ENCODE measurements at places on chromosomes 3 and 15. TPM values are rescaled to one million over a fixed set of nuclear protein-coding genes. Genes with fewer than 3 reads are reported as not detected.

- no peaks in the 10 kb centered on the region for H3K36me3 ChIP-seq
- no peaks in the 10 kb centered on the region for H3K27me3 ChIP-seq
- H3K27ac ChIP-seq: no peak overlapping the region
- DNase-seq: no peak
- no peak overlapping the region for H3K4me3 ChIP-seq
- no peaks in the 10 kb centered on the region for H3K4me1 ChIP-seq
These were observed 725.9 kb downstream of the TUSC7 start for GRCh38 chr3:117435506-117435905.

DNA sequence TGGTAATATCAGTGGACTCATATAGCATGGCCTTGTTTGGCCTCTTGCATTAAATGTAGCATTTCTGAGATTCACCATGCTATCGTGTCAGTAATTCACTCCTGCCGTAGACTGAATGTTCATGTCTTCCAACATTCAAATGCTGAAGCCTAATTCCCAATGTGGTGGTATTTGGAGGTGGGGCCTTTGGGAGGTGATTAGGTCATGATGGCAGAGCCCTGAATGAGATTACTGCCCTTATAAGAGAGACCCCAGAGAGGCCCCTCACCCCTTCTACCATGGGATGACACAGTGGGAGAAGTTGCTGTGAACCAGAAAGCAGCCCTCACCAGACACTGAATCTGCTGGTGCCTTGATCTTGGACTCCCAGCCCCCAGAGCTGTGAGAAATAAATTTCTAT, 241.4 kb downstream of the VPS13C start:
- H3K36me3 ChIP-seq: no peaks in the 10 kb centered on the region
- peak; percentile 54 for DNase-seq
- H3K4me3 ChIP-seq: no peak overlapping the region
- H3K27ac ChIP-seq: no peak overlapping the region
- no peaks in the 10 kb centered on the region for H3K27me3 ChIP-seq

The ERICH6 gene
- total RNA-seq: not detected

DNA sequence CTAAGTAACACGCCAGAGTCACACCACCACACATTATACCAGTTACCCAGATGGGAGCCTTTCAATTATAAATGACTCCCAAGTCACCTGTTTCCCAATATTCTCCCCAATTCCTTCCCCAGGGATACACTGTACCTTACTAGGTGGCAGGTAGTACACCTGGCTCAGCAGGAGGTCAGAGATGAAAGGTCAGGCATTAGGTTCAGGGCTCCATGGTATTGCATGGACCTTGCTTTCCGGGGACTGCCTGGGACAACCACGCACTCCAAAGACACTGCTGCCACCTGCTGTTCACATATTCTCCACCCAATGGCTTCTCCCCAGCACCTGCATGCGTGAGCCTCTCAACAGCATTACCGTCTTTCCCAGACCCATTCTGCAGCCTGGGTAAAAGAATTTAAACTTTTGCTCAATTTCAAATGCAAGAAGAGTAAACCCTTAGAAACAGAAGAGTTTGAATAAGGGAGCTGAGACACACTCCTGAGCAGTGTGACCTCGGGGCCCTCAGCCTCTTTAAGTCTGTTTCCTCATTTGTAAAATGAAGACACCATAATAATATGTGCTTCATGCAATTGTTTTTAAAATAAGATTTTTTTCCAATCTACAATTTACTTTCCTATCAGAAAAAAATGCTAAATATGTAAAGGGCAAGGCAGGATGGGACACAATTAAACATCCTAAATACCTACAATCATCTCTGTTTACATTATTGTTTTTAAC, 28.0 kb upstream of the LACTB start:
- no peak for DNase-seq
- H3K27me3 ChIP-seq: no peaks in the 10 kb centered on the region
- H3K4me1 ChIP-seq: no peaks in the 10 kb centered on the region
- no peak overlapping the region for H3K4me3 ChIP-seq
- H3K36me3 ChIP-seq: no peaks in the 10 kb centered on the region
- no peak overlapping the region for H3K27ac ChIP-seq

The TRIM42 gene
- not detected for total RNA-seq

DNA sequence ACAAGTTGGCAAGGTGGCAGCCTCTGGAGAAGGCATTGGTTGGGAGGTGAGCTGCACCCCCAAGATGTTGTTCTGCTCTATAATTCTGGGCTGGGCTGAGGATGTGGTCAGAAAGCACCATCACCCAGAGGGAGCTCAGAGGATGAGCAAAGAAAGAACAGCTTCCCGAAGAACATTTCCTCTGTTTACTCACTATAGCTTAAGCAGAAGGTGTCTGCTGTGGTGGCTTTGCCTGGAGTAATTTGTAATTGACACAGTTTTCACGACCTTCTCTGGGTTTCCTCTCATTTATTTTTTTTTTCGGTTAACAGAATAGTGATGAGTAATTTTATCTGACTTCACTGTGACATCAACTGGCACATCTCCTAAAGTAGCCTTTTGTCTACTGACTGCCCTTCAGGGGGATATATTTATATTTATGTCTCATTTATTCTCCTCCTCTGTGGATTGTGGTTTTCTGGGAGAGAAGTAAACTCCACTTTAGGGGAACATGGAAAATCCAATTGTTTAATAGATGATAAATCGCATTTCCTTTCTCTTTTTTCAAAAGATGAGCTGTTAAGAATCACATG, 49.5 kb upstream of the ABHD17C start:
- H3K4me3 ChIP-seq: no peak overlapping the region
- H3K36me3 ChIP-seq: no peaks in the 10 kb centered on the region
- H3K27me3 ChIP-seq: no peaks in the 10 kb centered on the region
- no peak for DNase-seq

DNA sequence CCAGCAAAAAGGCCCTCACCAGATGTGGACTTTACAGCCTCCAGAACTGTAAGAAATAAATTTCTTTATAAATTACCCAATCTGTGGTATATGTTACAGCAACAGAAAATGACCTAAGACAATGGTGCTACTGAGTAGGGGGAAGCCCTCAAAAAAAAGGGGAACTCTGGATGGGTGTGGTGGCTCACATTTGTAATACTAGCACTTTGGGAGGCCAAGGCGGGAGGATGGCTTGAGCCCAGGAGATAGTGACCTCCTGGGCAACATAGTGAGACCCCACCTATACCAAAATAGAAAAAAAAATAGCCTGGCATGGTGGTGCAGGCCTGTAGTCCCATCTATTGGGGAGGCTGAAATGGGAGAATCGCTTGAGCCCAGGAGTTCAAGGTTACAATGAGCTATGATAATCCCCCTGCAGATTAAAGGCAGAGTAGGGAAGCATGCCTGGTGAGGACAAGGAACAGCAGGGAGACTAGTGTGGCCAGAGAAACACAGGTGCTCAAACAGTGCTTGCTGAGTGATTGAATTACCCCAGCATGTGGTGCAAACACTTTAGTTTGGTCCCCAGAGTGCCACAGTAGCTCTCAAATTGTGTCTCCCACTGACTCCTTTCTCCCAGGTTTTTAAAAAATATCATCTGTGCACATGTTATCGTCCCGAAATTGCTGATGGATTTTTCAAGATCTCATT, 13.9 kb upstream of the USP3 start:
- H3K36me3 ChIP-seq: no peaks in the 10 kb centered on the region
- H3K27ac ChIP-seq: no peak overlapping the region
- DNase-seq: peak; percentile 54
- no peak overlapping the region for H3K4me3 ChIP-seq
- H3K27me3 ChIP-seq: no peaks in the 10 kb centered on the region

GRCh38 chr3:188558343-188559071, 404.6 kb downstream of the LPP start:
- H3K4me1 ChIP-seq: peaks cover 9% of the 10 kb centered on the region
- no peak overlapping the region for H3K27ac ChIP-seq
- no peak for DNase-seq
- H3K4me3 ChIP-seq: no peak overlapping the region
- no peaks in the 10 kb centered on the region for H3K27me3 ChIP-seq
- no peaks in the 10 kb centered on the region for H3K36me3 ChIP-seq

The MINAR1 gene
- 0.74 TPM for total RNA-seq

GRCh38 chr3:129121016-129121791, 400 bp downstream of the RAB43 start:
- H3K4me3 ChIP-seq: peak overlapping the region; percentile 68
- no peaks in the 10 kb centered on the region for H3K27me3 ChIP-seq

DNA sequence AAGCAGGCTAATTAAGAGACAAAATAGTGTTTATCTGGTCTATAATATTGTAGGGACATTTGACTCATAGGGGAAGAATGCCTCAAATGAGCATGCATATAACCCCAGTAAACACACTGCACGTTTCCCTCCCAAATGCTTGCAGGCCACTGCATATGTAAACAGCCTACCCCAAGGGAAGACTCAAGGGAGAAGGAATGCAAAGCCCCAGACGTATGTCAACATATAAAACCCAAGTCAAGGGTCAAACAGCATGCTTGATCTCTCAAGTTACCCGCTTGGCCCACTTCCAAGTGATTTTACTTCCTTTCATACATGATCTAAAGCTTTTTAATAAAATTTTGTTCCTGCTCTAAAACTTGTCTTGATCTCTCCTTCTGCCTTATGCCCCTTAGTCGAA, 1090.0 kb downstream of the OTOL1 start:
- H3K36me3 ChIP-seq: no peaks in the 10 kb centered on the region
- no peak overlapping the region for H3K4me3 ChIP-seq
- no peaks in the 10 kb centered on the region for H3K4me1 ChIP-seq
- H3K27me3 ChIP-seq: no peaks in the 10 kb centered on the region

GRCh38 chr15:84016371-84016770, 219.2 kb upstream of the GOLGA6L4 start:
- H3K27me3 ChIP-seq: no peaks in the 10 kb centered on the region
- H3K36me3 ChIP-seq: no peaks in the 10 kb centered on the region
- no peak overlapping the region for H3K27ac ChIP-seq
- H3K4me3 ChIP-seq: no peak overlapping the region
- no peaks in the 10 kb centered on the region for H3K4me1 ChIP-seq
- DNase-seq: no peak

The GOLGA8T gene
- 1.5 TPM for total RNA-seq

- no peak overlapping the region for H3K27ac ChIP-seq
- no peaks in the 10 kb centered on the region for H3K27me3 ChIP-seq
- H3K4me3 ChIP-seq: no peak overlapping the region
These were observed 15.8 kb downstream of the BOC start for GRCh38 chr3:113227146-113227545.

DNA sequence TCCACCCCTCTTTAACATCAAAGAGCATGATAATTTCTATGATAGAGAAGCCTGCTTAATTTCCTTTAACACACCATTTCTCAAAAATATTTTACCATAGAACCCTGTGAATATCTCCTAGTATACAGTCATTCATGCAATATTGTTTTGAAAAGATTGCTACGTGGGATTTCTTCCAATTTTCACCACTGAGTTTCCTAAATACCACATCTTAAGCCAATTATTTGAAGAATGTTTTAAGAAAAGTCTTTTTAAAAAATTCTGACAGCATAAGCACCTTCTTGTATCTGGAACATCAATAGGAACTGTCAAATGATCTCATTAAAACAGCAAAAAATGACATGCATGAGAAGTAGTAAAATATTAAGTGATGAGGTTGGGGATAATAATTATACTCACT, 1126.7 kb downstream of the TUSC7 start:
- no peak for DNase-seq
- H3K4me1 ChIP-seq: no peaks in the 10 kb centered on the region
- no peaks in the 10 kb centered on the region for H3K36me3 ChIP-seq
- no peak overlapping the region for H3K27ac ChIP-seq
- no peaks in the 10 kb centered on the region for H3K27me3 ChIP-seq

DNA sequence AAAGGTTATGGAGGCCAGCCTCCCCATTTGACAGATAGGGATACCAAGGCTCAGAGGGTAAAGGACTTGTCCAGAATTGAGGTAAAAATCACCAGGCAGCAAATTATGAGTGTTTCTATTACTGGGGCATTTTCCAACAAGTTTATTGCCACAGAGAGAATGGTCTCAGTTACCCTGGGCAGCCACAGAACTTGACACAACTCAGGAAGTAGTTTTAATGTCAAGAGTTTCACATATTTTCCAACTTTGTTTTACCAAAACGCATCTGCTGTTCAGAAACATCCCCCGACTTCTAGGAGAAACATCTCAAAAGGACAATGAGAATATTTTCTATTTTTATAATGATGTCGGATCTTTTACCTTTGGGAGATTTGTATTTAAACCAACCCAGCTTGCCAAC, 107.5 kb upstream of the MRPS22 start:
- H3K27me3 ChIP-seq: no peaks in the 10 kb centered on the region
- no peak overlapping the region for H3K27ac ChIP-seq
- no peaks in the 10 kb centered on the region for H3K4me1 ChIP-seq
- no peaks in the 10 kb centered on the region for H3K36me3 ChIP-seq
- no peak overlapping the region for H3K4me3 ChIP-seq

- no peak overlapping the region for H3K27ac ChIP-seq
- H3K4me3 ChIP-seq: no peak overlapping the region
- no peaks in the 10 kb centered on the region for H3K36me3 ChIP-seq
- no peak for DNase-seq
These were observed 146.3 kb downstream of the TLE3 start for GRCh38 chr15:69951256-69951897.

- no peak overlapping the region for H3K27ac ChIP-seq
- no peak overlapping the region for H3K4me3 ChIP-seq
- H3K36me3 ChIP-seq: no peaks in the 10 kb centered on the region
- no peaks in the 10 kb centered on the region for H3K27me3 ChIP-seq
- DNase-seq: no peak
- H3K4me1 ChIP-seq: no peaks in the 10 kb centered on the region
These were observed 251.1 kb upstream of the CNTN4 start for GRCh38 chr3:1847571-1847970.

DNA sequence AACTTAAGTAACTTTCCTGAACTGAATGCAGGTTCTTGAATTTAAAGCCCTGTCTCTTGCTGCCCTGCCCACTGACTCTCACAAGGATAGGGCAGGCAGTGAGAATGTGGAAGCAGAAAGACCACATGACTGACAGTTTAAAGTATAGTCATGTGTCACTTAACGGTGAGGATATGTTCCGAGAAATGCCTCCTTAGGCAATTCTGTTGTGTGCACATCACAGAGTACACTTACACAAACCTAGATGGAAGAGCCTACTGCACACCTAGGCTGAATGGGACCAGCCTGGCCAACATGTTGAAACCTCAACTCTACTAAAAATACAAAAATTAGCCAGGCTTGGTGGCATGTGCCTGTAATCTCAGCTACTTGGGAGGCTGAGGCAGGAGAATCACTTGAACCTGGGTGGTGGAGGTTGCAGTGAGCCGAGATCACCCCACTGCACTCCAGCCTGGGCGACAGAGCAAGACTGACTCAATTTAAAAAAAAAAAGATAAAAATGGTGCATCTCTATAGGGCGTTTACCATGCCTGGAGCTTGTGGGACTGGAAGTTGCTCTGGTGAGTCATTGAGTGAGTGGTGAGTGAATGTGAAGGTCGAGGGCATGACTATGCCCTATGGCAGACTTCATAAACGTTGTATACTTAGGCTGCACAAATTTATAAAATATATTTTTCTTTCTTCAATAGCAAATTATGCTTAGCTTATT, 18.9 kb upstream of the COPG1 start:
- DNase-seq: no peak
- H3K27me3 ChIP-seq: no peaks in the 10 kb centered on the region
- H3K27ac ChIP-seq: no peak overlapping the region
- peaks cover 41% of the 10 kb centered on the region for H3K4me1 ChIP-seq
- no peak overlapping the region for H3K4me3 ChIP-seq
- H3K36me3 ChIP-seq: no peaks in the 10 kb centered on the region
